ENCODE measurements at places on chromosomes 6 and 20. TPM values are rescaled to one million over a fixed set of nuclear protein-coding genes. Genes with fewer than 3 reads are reported as not detected.

DNA sequence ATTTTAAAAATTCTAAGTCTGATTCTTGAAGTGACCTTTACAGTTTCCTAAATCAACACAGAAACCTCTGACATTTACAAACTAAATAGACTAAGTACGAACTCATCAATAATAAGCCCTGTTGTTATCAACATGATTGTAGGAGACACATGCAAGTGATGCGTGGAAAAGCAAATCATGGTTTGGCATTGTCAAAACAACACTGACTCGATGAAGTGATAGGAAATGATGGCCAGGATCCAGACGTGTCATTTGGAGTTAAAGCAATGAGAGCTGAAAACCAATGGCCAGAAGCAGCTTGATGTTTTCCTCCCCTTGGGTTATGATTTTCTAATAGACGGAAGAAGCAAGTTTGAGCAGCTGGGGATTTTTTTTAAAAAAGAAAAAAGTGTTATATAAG, 117.4 kb upstream of the FAM184A start:
- H3K4me1 ChIP-seq: no peaks in the 10 kb centered on the region
- DNase-seq: no peak
- peaks cover 87% of the 10 kb centered on the region for H3K36me3 ChIP-seq
- H3K4me3 ChIP-seq: no peak overlapping the region
- H3K27ac ChIP-seq: no peak overlapping the region

- no peaks in the 10 kb centered on the region for H3K27me3 ChIP-seq
- no peaks in the 10 kb centered on the region for H3K4me1 ChIP-seq
- DNase-seq: no peak
These were observed 688.6 kb upstream of the CITED2 start for GRCh38 chr6:140063021-140063399.

GRCh38 chr20:38617830-38618196, 16.2 kb downstream of the ARHGAP40 start:
- DNase-seq: no peak
- no peak overlapping the region for H3K4me3 ChIP-seq
- peaks cover 10% of the 10 kb centered on the region for H3K4me1 ChIP-seq
- H3K27ac ChIP-seq: no peak overlapping the region

- H3K27me3 ChIP-seq: peaks cover 20% of the 10 kb centered on the region
- no peak for DNase-seq
- no peak overlapping the region for H3K4me3 ChIP-seq
- H3K4me1 ChIP-seq: peaks cover 52% of the 10 kb centered on the region
- H3K27ac ChIP-seq: no peak overlapping the region
These were observed 32.2 kb downstream of the COL11A2 start for GRCh38 chr6:33160096-33160495.

- no peak for DNase-seq
- peaks cover 16% of the 10 kb centered on the region for H3K36me3 ChIP-seq
- H3K4me1 ChIP-seq: peaks cover 82% of the 10 kb centered on the region
These were observed 1.2 kb downstream of the LAMA5 start for GRCh38 chr20:62365814-62366369.

DNA sequence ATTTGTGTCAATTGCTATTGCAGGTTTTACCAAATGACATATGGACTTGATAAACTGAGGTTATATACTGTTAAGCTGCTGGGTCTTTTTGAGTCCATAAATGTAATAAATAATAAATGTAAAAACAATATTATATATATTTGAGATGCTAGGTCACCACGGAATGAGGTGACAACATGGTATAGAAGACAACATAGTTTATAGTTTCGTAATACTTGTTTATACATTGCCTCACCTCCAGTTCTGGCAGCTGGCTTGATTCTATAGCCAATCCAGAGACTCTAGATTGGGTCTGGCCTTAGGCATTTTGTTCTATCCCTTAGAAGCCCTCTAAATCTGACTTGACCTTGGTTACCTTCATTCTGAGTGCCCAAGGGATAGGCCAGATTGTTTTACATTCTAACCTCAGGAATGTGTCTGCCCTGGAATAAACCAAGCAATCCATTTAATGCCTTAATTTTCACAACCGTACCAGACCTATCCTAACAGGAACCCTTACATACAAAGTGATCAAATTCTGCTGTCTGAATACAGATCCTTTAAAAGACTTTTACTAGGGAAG, 61.5 kb upstream of the STXBP5 start:
- DNase-seq: no peak
- no peaks in the 10 kb centered on the region for H3K36me3 ChIP-seq
- no peak overlapping the region for H3K4me3 ChIP-seq
- H3K27ac ChIP-seq: no peak overlapping the region
- no peaks in the 10 kb centered on the region for H3K4me1 ChIP-seq

GRCh38 chr6:88302769-88303225, 136.7 kb upstream of the CNR1 start:
- H3K27me3 ChIP-seq: no peaks in the 10 kb centered on the region
- H3K4me3 ChIP-seq: no peak overlapping the region
- DNase-seq: no peak
- H3K27ac ChIP-seq: no peak overlapping the region
- H3K36me3 ChIP-seq: no peaks in the 10 kb centered on the region

DNA sequence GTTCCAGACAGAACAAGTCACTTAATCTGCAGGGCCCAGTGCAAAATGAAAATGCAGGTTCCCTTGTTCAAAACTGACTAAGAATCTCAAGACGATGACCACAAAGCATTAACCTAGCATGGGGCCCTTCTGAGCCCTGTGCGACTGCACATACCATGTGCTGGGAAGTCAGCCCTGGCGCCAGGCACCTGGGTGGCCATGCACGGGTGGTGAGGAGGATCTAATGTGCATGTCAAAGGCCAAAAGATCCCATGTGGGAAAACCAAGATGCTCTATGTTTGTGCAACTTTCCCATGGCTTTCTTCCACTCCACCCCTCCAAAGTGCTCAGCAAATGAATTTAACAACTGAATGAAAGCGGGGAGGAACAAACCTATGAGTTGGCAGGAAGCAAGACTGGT, 33.5 kb upstream of the NXT1 start:
- no peak overlapping the region for H3K4me3 ChIP-seq
- H3K27ac ChIP-seq: no peak overlapping the region

GRCh38 chr6:122429323-122429722, 29.9 kb downstream of the HSF2 start:
- peaks cover 8% of the 10 kb centered on the region for H3K36me3 ChIP-seq
- H3K4me1 ChIP-seq: no peaks in the 10 kb centered on the region
- DNase-seq: no peak
- no peak overlapping the region for H3K27ac ChIP-seq
- H3K4me3 ChIP-seq: no peak overlapping the region

EFCAB8 gene
- 0.22 TPM for total RNA-seq

GMPR gene
- total RNA-seq: not detected

FAM83B gene
- total RNA-seq: not detected

DNA sequence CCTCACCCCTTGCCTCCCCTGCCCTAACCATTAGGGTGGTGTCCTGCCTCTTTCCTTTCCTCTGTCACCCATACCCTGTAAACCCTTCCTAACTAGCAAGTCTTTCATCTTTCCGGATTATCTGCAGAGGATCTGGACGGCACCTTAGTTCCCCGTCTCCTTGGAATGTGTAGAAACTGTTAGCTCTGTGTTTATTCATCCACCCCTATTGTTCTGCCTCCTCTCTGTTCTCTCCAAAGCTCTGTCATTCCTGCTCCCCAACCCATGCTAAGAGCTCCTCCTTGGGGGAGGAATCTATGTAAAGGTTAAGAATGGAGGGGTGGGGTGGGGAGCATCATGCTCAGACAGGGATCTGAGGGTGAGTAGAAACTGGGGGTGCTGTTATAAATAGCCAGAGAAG, 39.4 kb upstream of the KCNK5 start:
- no peak overlapping the region for H3K4me3 ChIP-seq
- no peaks in the 10 kb centered on the region for H3K36me3 ChIP-seq
- no peaks in the 10 kb centered on the region for H3K27me3 ChIP-seq
- no peak overlapping the region for H3K27ac ChIP-seq
- no peaks in the 10 kb centered on the region for H3K4me1 ChIP-seq
- no peak for DNase-seq

DNA sequence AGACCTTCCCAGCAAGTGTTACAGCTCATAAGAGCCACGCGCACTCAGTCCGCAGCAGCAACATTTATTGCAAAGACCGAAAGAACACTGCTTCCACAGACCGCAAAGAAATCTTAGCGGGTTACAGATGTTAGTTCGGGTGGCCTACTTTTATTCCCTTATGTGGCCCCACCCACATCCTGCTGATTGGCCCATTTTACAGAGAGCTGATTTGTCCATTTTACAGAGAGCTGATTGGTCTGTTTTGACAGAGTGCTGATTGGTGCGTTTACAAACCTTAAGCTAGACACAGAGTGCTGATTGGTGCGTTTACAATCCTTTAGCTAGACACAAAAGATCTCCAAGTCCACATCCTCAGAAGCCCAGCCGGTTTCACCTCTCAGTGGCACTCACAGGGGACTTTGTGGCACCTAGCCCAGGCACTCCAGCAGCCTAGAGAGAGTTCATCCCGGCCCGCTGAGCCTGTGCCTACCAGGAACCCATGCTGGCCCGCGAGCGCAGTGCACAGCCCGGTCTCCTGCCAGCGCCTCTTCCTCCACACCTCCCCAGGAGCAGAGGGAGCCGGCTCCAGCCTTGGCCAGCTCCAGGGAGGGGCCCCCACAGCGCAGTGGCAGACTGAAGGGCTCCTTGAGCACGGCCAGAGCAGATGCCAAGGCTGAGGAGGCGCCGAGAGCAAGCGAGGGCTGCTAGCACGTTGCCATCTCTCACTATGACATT, 244.3 kb upstream of the TSHZ2 start:
- H3K4me3 ChIP-seq: no peak overlapping the region
- DNase-seq: no peak
- no peaks in the 10 kb centered on the region for H3K36me3 ChIP-seq
- H3K27ac ChIP-seq: no peak overlapping the region
- no peaks in the 10 kb centered on the region for H3K4me1 ChIP-seq
- no peaks in the 10 kb centered on the region for H3K27me3 ChIP-seq

- peaks cover 2% of the 10 kb centered on the region for H3K36me3 ChIP-seq
- no peak overlapping the region for H3K27ac ChIP-seq
- no peaks in the 10 kb centered on the region for H3K4me1 ChIP-seq
- no peaks in the 10 kb centered on the region for H3K27me3 ChIP-seq
- no peak for DNase-seq
- H3K4me3 ChIP-seq: no peak overlapping the region
These were observed 74.8 kb downstream of the ASCC3 start for GRCh38 chr6:100806296-100806695.

- no peak overlapping the region for H3K27ac ChIP-seq
- no peak overlapping the region for H3K4me3 ChIP-seq
- no peaks in the 10 kb centered on the region for H3K36me3 ChIP-seq
- peaks cover 17% of the 10 kb centered on the region for H3K27me3 ChIP-seq
These were observed 2.2 kb downstream of the TFAP2A start for GRCh38 chr6:10412461-10413261.

DNA sequence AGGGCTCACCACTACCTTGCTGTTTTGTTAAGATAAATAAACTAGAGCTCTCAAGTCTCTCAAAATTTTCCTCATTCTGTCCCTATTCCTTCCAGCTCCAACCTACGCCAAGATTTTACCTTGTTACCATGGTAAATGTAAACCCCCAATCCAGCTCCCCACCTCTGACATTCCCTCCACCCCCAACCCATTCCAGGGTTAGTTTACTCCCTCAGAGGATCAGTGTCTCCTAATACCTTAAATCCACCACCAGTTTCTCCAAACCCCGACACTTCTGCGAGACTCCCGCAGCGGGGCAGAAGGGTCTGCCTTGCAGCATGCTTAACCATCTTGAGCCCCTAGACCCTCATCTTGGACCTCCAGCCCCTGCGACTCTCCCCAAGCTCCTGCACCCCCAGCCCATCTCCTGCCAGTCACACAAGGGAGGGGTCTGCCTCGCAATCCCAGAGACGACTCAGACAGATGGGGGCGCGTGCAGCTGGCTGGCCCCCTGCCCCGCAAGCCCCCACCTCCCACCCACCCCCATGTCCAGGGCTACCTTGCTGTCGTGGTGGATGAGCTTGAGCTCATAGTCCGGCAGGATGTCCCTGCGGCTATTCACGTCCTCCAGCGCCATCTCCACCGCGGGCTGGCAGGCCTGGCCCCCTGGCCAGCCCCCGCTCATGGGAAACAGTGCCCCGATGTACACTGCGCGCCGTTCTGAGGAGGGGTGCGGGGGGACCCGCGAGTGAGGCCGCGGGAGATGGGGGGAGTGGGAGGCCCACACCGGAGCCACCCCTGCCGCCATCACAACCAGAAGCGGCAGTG, 5.8 kb downstream of the GABBR1 start:
- H3K27me3 ChIP-seq: peaks cover 10% of the 10 kb centered on the region
- no peaks in the 10 kb centered on the region for H3K36me3 ChIP-seq
- DNase-seq: no peak
- H3K4me3 ChIP-seq: no peak overlapping the region
- peaks cover 18% of the 10 kb centered on the region for H3K4me1 ChIP-seq

DNA sequence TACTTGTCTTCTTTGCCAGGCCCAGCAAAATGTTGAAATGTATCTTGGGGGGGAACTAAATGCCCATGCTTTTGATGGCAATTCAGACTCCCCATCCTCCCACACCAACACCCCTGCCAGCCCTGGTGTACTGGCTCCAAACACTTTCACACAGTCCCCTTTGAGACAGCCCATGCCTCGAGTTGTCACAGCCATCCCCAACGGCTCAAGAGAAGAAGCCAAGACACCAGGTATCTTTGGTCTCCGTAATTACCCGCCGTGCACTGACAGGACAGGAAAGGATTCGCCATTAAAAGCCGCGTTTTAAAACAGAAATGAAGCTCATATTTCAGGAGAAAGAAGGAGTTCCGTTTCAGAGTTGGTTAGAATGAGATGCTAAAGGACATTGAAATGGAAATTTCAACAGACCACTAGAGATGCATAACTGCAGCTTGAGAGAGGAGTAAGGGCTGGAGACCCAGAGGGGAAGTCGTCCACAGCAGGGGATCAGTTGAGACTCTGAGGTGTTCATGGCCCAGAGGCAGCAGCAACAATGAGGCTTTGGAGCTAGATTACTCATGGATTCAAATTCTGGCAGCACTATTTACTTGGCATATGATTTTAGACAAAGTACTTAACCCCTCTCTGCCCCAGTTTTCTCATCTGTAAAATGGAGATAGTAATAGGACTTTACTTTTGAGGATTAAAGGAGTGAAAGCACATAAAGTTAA, 63.5 kb upstream of the ADGRF1 start:
- no peaks in the 10 kb centered on the region for H3K36me3 ChIP-seq
- no peak overlapping the region for H3K4me3 ChIP-seq
- DNase-seq: no peak
- peaks cover 28% of the 10 kb centered on the region for H3K4me1 ChIP-seq
- no peak overlapping the region for H3K27ac ChIP-seq

DNA sequence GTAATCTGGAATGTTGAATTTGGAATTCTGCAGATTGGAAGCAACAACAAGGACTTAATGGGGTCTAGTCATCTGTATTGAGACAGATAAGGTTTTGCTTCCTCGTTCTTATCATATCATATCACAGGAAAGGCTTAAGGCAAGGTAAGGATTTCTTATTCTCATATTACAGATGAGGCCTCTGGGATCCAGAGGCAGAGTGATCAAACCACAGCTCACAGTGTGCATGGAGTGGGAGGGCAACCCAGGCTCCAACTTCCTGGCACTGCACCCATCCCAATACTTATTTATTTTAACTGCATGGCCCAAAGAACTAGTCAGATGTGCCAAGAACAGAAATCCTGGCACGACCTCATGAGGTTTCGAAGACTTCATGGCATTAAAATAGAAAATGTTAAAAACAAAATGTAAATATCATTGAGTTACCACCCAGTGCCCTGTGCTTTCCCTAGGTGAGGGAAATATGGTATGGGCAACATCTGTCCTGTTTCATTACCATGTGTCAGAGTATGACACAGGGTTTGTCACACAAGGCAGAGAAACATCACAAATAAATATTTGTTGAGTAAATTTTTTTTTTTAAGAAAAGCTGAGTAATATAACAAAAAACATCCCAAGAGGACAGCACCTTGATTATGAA, 191.9 kb downstream of the ISM1 start:
- peaks cover 25% of the 10 kb centered on the region for H3K4me1 ChIP-seq
- no peak for DNase-seq
- no peak overlapping the region for H3K4me3 ChIP-seq
- no peak overlapping the region for H3K27ac ChIP-seq
- H3K27me3 ChIP-seq: no peaks in the 10 kb centered on the region

DTNBP1 gene
- total RNA-seq: 6.6 TPM
